A549 treated with Hydrocortisone at 1 μM for 4 hours (cell line): ENCODE measurements at places on chromosomes 11 and 22. TPM values are rescaled to one million over a fixed set of nuclear protein-coding genes. Genes with fewer than 3 reads are reported as not detected.

JOSD1 gene
- total RNA-seq: 25.4 to 34.4 TPM (median 28.8 TPM) in 5 replicates

ACR gene
- 0.13 to 0.15 TPM in 2 of 5 replicates, not detected in the others for total RNA-seq

SNAP29 gene
- 13.6 to 19.1 TPM (median 17.6 TPM) in 5 replicates for total RNA-seq

P2RX6 gene
- 0.56 to 0.97 TPM (median 0.79 TPM) in 5 replicates for total RNA-seq

SORL1 gene
- total RNA-seq: 1.4 to 1.8 TPM (median 1.5 TPM) in 5 replicates

CALCA gene
- 0.06 to 0.15 TPM in 2 of 5 replicates, not detected in the others for total RNA-seq

APOA4 gene
- not detected in 5 replicates for total RNA-seq

OR51B2 gene
- not detected in 5 replicates for total RNA-seq

MOGAT2 gene
- total RNA-seq: not detected in 5 replicates

SCGB1A1 gene
- not detected in 5 replicates for total RNA-seq

PLEKHA7 gene
- 46.8 to 60.2 TPM (median 57.2 TPM) in 5 replicates for total RNA-seq

TRIM49B gene
- total RNA-seq: 0.06 TPM in 3 of 5 replicates, not detected in the others

MPZL3 gene
- 0.26 to 0.48 TPM (median 0.36 TPM) in 5 replicates for total RNA-seq

KRTAP5-8 gene
- not detected in 5 replicates for total RNA-seq
